ENCODE measurements at places on chromosomes 7 and 10.

DNA sequence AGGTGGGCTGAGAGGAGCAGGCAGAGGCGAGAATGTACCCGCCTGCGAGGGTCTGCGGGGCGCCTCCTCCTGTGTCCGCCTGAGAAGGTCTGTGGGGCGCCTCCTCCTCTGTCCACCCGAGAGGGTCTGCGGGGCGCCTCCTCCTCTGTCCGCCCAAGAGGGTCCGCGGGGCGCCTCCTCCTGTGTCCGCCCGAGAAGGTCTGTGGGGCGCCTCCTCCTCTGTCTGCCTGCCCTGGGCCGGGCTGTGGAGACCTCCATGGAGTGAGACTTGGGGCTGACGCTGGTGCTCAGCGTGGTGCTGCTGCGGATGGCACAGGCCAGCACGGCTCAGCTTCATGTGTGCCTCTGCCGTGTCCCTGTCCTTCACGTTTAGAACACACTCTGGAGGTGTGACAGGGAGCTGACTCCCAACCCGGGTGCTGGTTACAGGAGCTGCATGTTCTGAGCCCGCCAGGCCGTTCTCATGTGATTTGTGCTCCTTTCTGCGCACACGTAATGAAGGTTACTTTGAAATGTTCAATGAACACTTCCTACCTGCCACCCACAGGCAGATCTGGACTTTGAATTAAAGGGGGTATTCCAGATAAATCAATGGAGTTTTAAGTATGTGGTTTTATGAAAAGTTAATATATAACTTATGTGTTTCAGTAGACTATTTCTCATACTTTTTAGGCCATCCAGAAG is 20.5 kb upstream of the GET4 start:
- no peak for DNase-seq

DNA sequence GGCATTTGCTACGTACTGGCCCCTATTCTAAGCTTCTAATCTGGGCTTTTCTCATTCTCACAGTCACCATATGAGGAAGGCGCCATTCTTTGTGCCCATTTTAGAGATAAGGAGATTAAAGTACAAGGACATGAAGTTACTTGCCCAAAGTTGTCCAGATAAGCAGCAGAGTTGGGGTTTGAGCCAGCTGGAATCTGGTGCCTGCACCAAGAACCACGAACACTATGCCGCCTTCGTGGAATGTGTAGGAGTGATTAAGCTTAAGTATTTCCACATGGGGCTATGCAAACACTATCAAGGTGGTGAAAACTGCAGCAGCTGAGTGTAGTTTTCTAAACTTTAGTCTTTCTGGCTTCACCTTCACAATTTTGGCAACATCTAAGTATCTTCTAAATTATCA is 342.7 kb upstream of the ETV1 start:
- peak; percentile 7 for DNase-seq

GRCh38 chr10:102657984-102658724 is 13.9 kb downstream of the TRIM8 start:
- DNase-seq: no peak

- no peak for DNase-seq
These were observed 92.6 kb upstream of the KIF5B start for GRCh38 chr10:32148864-32149251.

DNA sequence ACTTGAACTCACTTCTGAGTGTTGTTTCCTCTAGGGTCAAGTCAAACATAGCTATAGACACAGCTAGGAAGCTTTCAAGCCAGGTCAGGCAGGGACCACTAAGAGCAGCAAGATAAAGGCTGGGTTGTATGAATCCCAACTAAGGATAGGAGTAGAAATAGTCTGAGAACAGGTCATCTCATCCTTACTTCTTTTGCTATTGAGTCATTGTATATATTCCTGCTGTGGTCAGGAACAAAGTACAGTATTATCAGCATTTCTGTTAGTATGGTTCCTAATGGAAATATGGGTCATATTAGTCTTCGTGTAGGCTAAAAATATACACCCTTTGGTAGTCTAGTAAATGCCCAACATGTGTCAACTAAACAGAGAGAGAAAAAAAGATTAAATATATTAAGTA is 145.3 kb downstream of the BTAF1 start:
- DNase-seq: no peak

DNA sequence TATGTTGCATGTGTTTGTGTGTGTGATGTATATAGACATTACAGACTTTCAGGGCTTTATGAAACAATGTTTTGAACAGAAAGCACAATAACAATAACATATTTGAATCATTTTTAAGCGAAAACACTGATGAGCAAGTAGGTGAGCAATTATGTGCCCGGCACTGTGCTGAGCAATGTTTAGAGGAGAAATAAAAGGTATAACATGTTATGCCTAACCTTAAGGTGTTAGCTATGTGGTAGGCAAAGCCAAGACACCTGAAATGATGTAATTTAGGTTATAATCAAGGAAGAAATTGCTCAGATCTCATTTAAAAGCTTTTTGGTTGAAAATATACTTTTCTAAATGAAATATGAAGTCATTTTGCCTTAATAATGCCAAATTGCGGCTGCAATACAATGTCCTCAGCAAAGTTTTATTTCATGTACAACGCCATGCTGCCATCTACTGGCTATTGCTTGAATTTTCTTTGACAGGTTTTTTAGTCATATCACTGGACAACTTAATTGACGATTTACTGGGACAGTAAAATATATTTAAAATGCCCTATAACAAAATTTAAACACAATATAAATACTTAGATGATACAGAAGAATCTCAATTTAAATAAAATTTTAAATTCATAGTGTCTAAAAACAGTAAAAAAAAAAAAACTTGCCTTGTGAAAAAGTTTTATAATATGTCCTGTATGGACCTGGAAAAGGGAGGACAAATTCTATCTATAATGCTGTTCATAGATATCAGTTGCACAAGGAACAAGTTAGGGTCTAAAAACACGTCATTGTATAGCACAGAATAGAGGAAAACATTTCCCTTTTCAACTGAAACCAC is 131.1 kb upstream of the CDK1 start:
- peak; percentile 33 for DNase-seq

- DNase-seq: no peak
These were observed 98.7 kb downstream of the ITGA8 start for GRCh38 chr10:15620836-15621515.

DNA sequence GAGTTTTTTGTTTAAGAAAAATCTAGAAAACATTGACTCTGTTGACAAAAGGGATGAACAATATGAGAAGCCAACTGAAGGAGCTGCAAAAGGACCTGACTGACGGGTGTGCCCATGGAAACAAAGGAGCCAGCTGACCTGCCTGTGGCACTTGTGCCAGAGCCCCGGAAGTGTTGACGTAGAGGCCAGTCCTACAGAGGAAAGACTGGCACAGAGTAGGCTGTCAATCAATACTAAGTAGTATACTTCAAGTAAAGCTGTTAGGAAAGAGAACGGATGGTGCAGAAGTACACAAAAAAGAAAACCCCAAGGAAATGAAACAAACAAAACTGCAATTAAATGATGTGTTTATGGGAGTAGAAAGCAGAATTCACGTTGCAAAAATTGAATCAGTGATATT is 19.0 kb upstream of the ABI1 start:
- DNase-seq: no peak

DNA sequence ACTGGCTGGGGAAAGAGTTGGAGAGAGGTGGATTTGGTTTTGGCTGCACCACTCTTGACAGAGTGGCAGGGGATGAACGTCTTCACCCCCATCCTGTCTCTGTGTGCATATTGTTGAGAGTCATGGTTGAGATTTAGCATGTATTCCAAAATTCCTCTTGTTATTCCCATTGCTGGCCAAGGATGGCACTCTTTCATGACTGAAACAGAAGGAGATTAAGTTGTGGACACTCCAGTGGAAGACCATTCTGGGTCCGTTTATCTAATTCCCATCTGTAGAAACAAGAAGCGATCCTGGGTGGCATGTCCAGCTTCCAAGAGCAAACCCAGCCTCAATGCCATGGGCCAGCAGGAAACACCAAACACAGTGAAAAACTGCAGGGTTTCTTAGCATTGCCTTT is 469.0 kb upstream of the IGFBP3 start:
- no peak for DNase-seq

- no peak for DNase-seq
These were observed 121.4 kb upstream of the CHST15 start for GRCh38 chr10:124214610-124215375.

- no peak for DNase-seq
These were observed 96.1 kb upstream of the MKLN1 start for GRCh38 chr7:131231381-131232220.

GRCh38 chr7:68424658-68425297 is 1173.5 kb upstream of the AUTS2 start:
- DNase-seq: no peak

GRCh38 chr10:77686096-77686495 is 48.5 kb upstream of the KCNMA1 start:
- no peak for DNase-seq

- DNase-seq: no peak
These were observed 9.9 kb upstream of the ARHGAP22 start for GRCh38 chr10:48614481-48615390.

DNA sequence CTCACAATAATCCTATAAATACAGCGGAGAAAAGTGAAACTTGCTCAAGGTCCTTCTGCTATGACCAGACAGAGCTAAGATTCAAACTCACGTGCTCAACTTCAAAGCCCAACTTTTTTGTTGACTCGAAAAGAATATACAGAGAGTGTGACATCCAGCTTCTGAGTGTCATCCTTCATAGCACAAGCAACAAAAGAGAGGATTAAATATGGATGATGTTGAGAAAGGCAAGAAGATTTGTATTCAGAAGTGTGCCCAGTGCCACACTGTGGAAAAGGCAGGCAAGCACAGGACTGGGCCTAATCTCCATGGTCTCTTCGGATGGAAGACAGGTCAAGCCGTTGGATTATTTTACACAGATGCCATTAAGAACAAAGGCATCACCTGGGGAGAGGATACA is 2.1 kb upstream of the FAM3C start:
- DNase-seq: no peak

GRCh38 chr10:121956111-121957061 is 18.6 kb downstream of the NSMCE4A start:
- DNase-seq: no peak

DNA sequence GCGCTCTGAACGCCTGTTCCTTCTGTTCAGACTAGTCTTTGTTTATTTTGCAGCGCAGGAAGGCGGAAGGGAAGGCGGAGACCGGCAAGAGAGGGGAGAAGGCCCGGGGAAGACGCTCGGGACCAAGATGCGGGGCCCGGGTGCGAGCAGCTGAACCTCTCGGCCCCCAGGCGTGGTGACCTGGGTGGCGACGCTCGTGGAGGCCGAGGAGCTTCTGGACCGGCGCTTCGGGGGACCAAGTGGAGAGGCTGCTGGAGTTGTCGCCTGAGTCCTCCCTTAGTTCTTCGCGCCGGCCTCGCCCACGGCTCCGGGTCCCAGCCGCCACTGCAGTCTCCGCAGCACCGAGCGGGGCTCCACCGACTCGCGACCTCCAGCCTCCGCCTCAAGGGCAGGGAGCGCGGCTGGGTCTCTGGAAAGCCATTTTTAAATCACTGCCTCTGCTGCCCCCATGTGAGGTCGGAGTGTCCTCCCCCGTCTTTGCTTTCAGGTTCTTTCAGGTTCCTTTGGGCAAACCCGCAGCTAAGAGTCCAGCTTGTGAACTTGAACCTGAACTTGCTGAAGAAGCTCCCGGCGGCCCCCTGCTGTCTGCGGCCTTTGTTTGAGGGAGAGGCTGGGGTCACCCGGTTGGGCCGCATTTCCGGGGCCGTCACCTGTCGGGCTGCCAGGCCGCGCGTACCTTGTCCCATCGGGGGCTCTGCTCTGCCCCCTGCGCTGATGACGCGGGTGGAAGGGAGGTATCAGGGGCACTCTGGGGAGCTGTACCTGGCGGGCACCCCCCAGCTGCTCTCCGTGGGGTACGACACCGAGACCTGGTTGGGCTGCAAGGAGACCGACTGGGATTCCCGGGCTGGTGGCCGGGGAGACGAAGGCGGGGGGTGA is 136.0 kb downstream of the KIF20B start:
- no peak for DNase-seq

GRCh38 chr10:91643700-91644099 is 10.8 kb upstream of the PPP1R3C start:
- peak; percentile 6 for DNase-seq

DNA sequence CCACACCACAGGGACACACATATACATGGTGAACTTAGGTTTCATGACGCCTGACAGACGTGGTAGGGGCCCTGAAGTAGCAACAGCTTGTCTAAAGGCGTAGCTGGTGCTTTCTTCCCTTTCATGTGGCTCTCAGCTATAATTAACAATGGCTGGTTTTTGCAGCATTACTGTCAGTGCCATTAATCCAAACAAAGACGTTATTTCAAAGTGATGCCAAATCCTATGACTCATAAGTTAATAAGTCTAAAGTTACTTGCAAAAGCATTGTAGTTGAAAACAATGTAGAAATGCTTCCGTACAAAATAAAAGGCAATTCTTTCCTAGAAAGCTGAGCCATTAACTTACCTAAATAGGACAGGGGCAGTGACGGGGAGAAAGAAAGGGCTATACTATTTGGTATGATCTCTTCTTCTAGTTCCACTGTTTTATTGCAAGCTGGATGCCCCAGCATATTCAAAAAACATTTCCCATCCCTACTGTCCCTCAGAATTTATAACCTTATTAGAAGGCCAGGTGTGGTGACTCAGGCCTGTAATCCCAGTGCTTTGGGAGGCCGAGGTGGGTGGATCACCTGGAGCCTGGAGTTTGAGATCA is 105.4 kb downstream of the ODAD2 start:
- DNase-seq: no peak

GRCh38 chr7:27173511-27173955 is 587 bp downstream of the HOXA10 start:
- DNase-seq: peak; percentile 33

- DNase-seq: no peak
These were observed 22.1 kb upstream of the NPVF start for GRCh38 chr7:25250386-25250785.

- no peak for DNase-seq
These were observed 176.0 kb upstream of the AKR1E2 start for GRCh38 chr10:4649886-4650508.

DNA sequence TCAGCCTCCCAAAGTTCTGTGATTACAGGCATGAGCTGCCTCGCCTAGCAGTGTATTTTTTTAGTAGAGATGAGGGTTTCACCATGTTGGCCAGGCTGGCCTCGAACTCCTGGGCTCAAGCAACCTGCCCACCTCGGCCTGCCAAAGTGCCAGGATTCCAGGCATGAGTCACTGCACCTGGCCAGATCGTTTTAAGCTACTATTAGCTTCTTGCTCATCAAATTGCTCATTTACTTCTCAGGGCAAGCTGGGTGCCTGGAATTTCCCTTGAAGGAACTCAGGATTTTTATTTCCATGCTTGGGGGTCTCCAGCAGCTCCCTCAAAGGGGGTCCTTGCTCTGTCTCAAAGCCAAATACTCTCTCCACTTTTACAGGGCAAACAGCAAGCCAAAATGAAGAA is 798.0 kb upstream of the AUTS2 start:
- no peak for DNase-seq

- DNase-seq: no peak
These were observed 483.0 kb downstream of the PLXDC2 start for GRCh38 chr10:20299034-20299736.

DNA sequence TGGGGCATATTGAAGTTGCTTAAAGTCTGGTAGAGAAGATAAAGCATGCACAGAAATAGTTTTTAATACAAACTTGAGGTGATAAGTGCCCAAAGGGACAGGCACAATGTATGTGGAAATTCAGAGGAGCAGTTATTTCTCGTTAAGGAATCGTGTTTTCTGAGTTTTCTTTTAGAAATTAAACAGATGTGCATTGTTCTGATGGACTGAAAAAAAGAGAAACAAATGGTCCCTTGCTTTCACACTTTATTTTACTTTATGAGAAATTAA is 45.6 kb downstream of the CNNM2 start:
- DNase-seq: no peak
